ENCODE measurements at places on chromosomes 6 and 20. TPM values are rescaled to one million over a fixed set of nuclear protein-coding genes. Genes with fewer than 3 reads are reported as not detected.

BTN1A1 gene
- total RNA-seq, result not detected

PACRG gene
- 3.1 TPM for total RNA-seq

C6orf52 gene
- 3.2 TPM for total RNA-seq

ABHD16B gene
- not detected for total RNA-seq

RIPPLY2 gene
- total RNA-seq, result not detected

IL20RA gene
- total RNA-seq, result 8.4 TPM

PLN gene
- 1.9 TPM for total RNA-seq

DNA sequence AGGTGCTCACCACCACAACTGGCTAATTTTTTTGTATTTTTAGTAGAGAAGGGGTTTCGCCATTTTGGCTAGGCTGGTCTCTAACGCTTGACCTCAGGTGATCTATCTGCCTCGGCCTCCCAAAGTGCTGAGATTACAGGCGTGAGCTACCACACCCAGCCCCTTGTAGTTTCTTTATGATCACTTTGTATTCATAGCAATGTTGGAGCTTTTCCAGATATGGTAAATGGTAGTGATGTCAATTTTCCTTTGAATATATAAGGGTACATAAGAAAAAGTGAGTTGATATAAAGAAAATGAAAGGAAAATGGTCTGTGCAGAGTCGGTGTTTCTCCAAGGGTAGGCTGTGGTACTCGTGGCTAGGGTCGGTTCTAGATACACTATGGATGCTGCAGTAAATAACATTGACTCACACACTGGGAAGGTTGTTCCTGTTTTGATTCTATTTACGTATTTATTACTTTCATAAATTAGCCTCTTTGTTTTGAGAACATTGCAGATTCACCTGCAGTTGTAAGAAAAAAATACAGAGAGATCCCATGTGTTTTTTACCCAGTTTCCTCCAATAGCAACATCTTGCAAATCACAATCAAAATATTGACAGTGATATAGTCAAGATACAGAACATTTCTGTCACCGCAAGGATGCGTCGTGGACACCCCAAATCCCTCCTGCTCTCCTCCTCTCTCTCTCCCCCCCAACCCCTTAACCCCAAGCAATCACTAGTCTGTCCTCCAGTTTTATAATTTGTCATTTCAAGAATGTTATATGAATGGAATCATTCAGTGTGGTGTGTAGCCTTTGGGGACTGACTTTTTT, 2.5 kb downstream of the ZNF831 start:
- no peak for DNase-seq

DNA sequence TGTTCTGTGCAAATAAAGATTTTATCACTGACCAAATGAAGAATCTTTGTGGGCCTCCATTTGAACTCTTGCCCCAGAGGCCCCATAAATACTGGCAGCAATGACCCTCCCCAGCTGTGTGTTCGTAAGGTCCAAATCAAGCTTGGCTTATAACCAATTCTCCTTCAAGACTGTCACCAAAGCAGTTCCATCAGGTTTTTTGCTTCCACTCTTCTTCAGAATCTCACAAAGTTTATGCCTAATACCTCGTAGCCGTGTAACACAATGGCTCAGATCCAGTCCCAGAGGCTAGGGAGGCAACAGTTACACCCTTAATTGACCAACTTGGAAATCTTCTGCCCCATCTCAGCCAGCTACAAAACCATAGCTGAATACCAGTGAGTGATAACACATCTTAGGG, 120.5 kb downstream of the HIVEP2 start:
- DNase-seq, result no peak

DNA sequence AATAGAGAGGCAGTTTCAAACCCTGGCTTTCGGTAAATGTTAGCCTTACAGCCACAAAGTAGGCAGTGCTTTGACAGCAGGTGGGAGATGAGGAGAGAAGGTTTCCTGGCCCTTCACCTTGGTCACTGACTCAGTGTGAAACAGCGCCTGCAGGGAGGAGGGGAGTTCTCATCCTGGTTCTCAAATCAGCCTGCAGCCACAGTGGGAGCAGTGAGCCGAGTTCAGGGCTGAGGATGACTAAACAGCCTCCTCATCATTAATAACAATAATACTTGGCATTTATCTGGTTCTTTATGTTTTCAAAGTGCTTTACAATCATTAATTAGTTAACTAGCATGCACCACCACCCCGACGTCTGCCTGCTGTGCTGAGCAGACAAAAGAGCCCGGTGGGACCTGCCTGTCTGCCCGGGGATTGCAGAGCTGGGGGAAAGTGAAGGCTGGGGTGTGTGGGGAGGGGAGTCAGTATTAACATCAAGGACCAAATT, 59.6 kb downstream of the PRDM1 start:
- DNase-seq, result no peak

- peak; percentile 72 for DNase-seq
Observed at GRCh38 chr6:160520043-160520904, 143.8 kb downstream of the LPA start.

DNA sequence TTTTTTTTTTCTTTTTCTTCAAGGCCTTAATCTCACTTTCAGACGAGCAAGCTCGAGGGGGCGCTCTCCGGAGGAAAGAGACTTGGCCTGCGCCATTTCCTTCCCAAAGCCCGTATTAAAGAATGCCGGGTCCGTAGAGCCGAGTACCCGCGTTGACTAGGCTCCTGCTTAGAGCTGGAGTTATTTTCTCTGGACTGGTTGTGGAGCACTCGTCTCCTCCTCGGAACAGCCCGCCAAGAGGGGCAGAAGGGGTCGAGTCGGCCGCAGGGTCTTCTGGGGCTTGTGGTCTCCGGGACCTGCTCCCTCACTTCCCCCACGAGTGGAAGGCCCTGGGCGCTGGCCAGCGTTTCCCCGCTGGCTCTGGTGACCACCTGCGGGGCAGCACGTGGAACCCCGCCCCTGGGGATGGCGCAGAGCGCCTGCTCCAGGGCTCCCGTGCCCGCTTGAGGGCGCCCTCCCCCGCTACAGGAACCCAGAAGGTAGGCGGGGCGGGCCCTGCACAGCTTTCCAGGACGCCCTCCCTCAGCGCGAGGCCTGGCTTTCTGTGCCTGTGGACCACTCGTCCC, 2.7 kb upstream of the MEI4 start:
- DNase-seq, result no peak

GRCh38 chr6:32604434-32604877, 14.8 kb upstream of the HLA-DRB1 start:
- no peak for DNase-seq

DNA sequence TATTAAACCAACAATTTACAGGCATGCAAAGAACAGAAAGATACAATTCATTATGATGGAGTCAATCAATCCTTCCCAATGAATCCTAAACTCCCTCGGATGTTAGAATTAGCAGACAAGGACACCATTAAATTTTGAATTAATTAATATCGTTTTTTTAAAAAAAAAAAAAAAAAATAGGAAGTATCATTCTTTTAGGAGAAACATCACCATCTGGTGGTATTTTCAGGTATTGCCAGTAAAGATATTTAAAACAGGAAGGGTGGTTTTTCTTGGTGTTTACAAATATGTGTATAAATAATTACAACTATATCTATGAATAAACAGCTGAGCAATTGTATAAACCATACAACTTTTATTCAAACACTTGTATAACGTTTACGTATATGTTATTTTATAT, 564.4 kb downstream of the HAO1 start:
- DNase-seq, result no peak

DNA sequence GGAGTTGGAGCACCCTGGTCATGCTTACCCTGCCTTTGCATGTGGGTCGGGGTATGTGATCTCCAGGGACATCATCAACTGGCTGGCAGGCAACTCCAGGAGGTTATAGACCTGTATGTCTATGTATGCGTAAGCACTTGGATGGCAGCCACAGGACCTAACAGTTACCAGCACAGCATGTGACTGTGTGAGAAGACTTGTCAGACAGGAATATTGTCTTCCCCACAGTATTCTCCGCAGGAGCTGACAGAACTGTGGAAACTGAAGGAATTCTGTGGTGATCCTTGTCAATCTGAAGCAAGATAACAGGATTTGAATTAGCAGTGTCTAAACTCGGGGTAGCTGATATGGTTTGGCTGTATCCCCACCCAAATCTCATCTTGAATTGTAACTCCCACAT, 59.2 kb downstream of the TMEM244 start:
- no peak for DNase-seq

DNA sequence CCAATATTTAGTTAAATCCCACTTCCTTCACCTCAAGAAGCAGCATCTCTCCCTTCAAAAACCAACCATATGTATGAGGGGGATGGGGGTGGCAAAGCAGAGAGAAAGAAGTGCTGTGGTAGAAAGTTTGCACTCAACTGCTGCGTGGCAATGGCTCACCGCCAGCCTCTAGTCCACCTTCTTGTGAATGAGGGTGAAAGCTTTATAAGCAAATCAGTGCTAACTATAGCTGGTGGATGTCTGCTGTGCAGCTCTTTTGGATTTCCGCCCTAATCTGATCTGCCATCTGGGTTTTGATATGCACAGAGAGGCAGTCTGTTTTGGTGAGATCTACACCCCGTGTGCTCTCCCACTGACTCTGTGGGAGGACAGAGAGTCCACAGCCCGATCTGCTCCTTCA, 281.2 kb upstream of the SUPT3H start:
- no peak for DNase-seq

- no peak for DNase-seq
Observed at GRCh38 chr20:8930726-8931125, 138.2 kb upstream of the PLCB4 start.

GRCh38 chr6:29419516-29419915, 4.8 kb downstream of the OR12D1 start:
- no peak for DNase-seq
